ENCODE measurements at places on chromosomes 12 and 14.

DNA sequence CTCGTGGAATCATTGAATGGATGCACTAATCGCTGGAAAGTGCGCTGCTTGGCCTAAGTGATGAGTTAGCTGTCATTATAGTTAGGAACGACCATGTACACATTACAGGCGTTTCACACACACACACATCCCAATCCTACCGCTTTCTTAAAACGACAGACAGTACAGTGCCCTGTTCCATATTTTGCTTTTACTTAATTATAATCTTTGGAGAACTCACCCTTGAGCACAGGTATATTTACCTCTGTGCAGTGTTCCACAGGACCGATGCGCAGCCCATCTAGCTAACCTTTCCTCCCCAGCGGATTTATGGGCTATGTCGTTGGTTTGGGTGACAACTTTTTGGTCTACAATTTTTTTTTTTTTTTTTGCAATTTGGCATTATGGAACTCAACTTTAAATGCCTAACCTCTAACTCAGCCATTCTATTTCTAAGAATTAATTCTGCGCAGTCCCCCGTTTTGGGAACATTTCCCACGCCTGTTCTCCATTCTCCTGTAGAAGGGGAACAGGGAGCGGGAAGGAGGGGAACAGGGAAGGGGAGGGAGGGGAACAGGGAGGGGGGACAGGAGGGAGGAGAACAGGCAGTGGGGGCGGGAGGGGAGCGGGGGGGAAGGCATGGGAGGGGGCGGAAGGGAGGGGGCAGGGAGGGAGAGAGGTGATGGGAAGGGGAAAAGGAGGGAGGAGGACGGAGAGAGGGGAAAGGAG, 663 bp upstream of the ULK1 start:
- DNase-seq, result no peak

GRCh38 chr12:89354612-89355067, 2.3 kb upstream of the DUSP6 start:
- DNase-seq, result peak; percentile 75

DNA sequence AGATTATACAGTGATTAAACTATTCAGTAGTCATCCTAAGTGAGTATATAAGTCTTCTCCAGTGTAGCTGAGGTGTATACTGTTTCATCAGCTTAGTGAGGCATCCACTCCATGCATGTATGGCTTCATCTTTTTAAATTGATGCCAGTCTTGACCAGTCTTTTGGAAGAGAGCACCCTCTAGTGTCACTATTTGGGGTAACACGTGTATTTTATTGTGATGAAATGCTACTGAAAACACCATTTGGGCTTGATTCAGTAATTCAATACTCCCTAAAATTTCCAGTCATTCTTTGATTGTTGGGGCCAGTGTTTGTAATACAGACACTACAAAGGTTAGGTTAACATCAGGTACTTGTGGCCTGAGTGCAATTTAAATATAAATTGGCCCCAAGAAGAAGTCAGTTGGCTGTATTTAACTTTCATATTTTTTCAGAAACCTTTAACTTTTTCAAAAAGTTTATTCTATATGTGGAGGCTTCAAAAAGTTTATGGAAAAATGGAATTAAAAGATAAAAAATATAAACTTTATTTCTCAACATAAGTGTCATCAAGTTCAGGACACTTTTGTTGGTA, 35.3 kb downstream of the MIPOL1 start:
- DNase-seq, result peak; percentile 38

GRCh38 chr12:47367912-47368537, 288.3 kb upstream of the AMIGO2 start:
- no peak for DNase-seq

- no peak for DNase-seq
These were observed 16.7 kb upstream of the ERC1 start for GRCh38 chr12:974271-974862.
